Endothelial cell of umbilical vein (primary cell): ENCODE measurements at places on chromosomes 13 and 19. TPM values are rescaled to one million over a fixed set of nuclear protein-coding genes. Genes with fewer than 3 reads are reported as not detected.

The PSG7 gene
- not detected in 2 replicates for total RNA-seq

- H3K27ac ChIP-seq = no peak overlapping the region
- no peak overlapping the region for H3K4me3 ChIP-seq
- peaks cover 26% of the 10 kb centered on the region for H3K36me3 ChIP-seq
- no peak for DNase-seq
Observed at GRCh38 chr19:1088416-1089010, 6.7 kb downstream of the POLR2E start.

- H3K27ac ChIP-seq = no peak overlapping the region
- no peaks in the 10 kb centered on the region for H3K4me1 ChIP-seq
- no peak for DNase-seq
- H3K27me3 ChIP-seq = no peaks in the 10 kb centered on the region
Observed at GRCh38 chr19:43362179-43362578, 8.7 kb downstream of the CD177 start.

- H3K4me1 ChIP-seq = peaks cover 18% of the 10 kb centered on the region
- H3K36me3 ChIP-seq = no peaks in the 10 kb centered on the region
Observed at GRCh38 chr13:27956576-27957300, 12.4 kb downstream of the CDX2 start.

GRCh38 chr13:71714802-71715375, 152.1 kb downstream of the DACH1 start:
- H3K27me3 ChIP-seq = no peaks in the 10 kb centered on the region
- no peak for DNase-seq
- H3K27ac ChIP-seq = no peak overlapping the region

- H3K27ac ChIP-seq = no peak overlapping the region
- H3K36me3 ChIP-seq = no peaks in the 10 kb centered on the region
- H3K4me3 ChIP-seq = no peak overlapping the region
Observed at GRCh38 chr19:16330368-16330801, 5.8 kb downstream of the KLF2 start.

GRCh38 chr19:32626969-32627368, 46.0 kb downstream of the PDCD5 start:
- H3K4me3 ChIP-seq = no peak overlapping the region
- H3K27me3 ChIP-seq = no peaks in the 10 kb centered on the region
- H3K36me3 ChIP-seq = peaks cover 38% of the 10 kb centered on the region
- DNase-seq = no peak
- no peaks in the 10 kb centered on the region for H3K4me1 ChIP-seq

- no peaks in the 10 kb centered on the region for H3K4me1 ChIP-seq
- no peak for DNase-seq
- no peaks in the 10 kb centered on the region for H3K36me3 ChIP-seq
- no peak overlapping the region for H3K4me3 ChIP-seq
Observed at GRCh38 chr13:111904701-111905608, 162.0 kb upstream of the SOX1 start.

DNA sequence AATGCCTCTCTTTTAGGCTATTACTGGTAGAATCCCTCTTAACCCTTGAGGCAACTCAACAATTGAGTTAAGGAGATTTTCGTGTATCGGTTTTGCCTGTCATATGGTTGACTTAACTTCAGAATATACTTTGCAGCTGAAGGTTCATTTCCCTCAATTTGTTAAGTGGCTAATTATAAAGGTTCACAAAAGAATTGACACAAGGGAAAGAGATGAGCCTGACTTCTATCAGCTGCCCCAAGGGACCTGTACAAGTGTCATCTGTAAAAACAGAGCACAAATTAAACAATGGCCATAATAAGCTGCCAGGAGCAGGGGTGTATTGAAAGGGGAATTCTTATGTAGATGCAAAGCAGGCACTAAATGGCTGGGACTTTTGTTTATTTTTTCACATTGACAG, 334.8 kb upstream of the OBI1 start:
- no peaks in the 10 kb centered on the region for H3K27me3 ChIP-seq
- no peak for DNase-seq
- H3K4me1 ChIP-seq = no peaks in the 10 kb centered on the region
- no peaks in the 10 kb centered on the region for H3K36me3 ChIP-seq

GRCh38 chr13:22014469-22014868, 343.6 kb downstream of the FGF9 start:
- H3K4me3 ChIP-seq = no peak overlapping the region
- H3K36me3 ChIP-seq = no peaks in the 10 kb centered on the region
- H3K4me1 ChIP-seq = no peaks in the 10 kb centered on the region
- H3K27ac ChIP-seq = no peak overlapping the region
- no peaks in the 10 kb centered on the region for H3K27me3 ChIP-seq

DNA sequence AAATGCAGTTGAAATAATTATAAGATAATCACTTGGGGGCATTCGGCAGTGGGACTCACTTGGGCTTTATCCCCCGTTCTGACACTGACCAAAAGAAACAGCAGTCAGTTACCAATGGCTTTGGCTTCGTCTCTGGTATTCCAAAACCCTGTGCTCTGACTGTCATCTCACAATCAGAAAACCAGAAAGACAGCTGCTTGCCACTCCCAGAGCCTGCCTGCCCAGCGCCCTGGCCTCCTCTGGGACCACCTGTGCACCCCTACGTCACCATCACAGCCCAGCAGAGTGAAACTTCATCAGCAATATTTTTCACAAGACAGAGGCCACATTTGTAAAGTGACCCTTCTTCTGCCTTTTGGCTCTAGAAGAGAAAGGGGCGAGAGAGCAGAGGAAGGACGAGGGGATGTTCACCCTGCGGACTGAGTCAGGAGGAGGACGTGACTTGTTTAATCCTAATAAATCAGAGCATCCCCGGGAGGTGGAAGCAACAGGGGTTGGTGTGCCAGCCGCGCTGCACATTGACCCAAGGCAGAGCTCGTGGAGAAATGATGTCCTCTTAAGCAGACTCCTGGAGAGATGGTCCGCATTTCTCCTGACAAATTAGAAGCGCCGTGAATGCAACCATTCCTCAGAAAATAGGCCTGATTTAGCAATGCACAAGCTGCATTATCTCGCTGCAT, 397.8 kb upstream of the ZNF507 start:
- DNase-seq = no peak
- H3K27me3 ChIP-seq = no peaks in the 10 kb centered on the region
- H3K36me3 ChIP-seq = no peaks in the 10 kb centered on the region
- no peaks in the 10 kb centered on the region for H3K4me1 ChIP-seq

- H3K27ac ChIP-seq = peak overlapping the region; percentile 71
- no peak overlapping the region for H3K4me3 ChIP-seq
- H3K4me1 ChIP-seq = peaks cover 29% of the 10 kb centered on the region
Observed at GRCh38 chr19:16327911-16328823, 3.5 kb downstream of the KLF2 start.

- peaks cover 8% of the 10 kb centered on the region for H3K4me1 ChIP-seq
- H3K27ac ChIP-seq = no peak overlapping the region
- H3K27me3 ChIP-seq = no peaks in the 10 kb centered on the region
- no peaks in the 10 kb centered on the region for H3K36me3 ChIP-seq
- no peak overlapping the region for H3K4me3 ChIP-seq
- DNase-seq = peak; percentile 27
Observed at GRCh38 chr13:35621989-35622388, 145.5 kb upstream of the MAB21L1 start.

The PRX gene
- total RNA-seq = 1.3 and 1.7 TPM in 2 replicates

The CEACAM4 gene
- total RNA-seq = not detected in 2 replicates

DNA sequence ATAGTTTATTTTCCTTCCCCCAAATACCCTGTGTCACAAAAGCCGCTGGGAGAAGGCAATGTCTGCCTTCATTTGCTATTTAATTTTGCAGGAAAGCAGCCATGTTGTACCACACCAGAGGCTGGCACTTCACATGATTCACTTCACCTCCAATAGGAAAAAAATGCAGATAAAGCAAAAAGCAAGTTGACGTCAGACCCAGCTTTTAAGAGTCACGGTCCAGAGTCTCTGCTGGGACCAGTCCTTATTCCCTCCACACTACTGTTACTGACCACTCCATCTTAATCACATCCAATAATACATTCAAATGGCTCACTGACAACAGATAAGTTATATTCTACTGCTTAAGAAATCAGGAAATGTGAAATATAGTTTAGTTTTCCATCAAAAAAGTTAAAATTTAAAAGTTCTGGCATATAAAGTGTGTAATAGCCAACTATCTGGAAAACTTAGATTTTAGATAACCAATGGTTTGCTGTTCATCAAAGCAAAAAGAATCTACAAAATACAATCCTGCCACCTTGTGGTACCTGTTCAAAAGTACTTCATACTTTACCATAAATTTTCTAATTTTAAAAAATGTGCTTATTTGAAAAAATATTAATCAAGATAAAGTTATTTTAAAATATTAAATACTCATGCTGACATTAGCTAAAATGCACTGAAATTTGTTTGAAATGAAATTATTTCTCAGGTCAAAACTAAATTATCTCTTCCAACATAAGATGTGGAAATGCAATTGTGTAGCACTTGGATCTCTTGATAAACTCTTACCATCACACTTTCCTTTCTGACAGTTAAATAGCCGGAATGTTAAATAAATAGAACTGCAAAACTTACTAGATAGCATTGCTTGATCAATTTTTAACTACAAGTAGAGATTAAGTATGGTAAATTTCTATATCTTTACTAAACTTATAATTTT, 97.3 kb downstream of the SERP2 start:
- H3K27me3 ChIP-seq = no peaks in the 10 kb centered on the region
- H3K4me3 ChIP-seq = peak overlapping the region; percentile 50
- peaks cover 29% of the 10 kb centered on the region for H3K4me1 ChIP-seq
- peak overlapping the region; percentile 51 for H3K27ac ChIP-seq
- H3K36me3 ChIP-seq = no peaks in the 10 kb centered on the region
- peak; percentile 46 for DNase-seq

GRCh38 chr13:29621051-29621800, 25.7 kb upstream of the SLC7A1 start:
- no peak overlapping the region for H3K27ac ChIP-seq
- H3K27me3 ChIP-seq = peaks cover 5% of the 10 kb centered on the region
- no peak overlapping the region for H3K4me3 ChIP-seq

The C19orf85 gene
- total RNA-seq = not detected in 2 replicates

The ZFP14 gene
- 2.6 and 3.1 TPM in 2 replicates for total RNA-seq

The FBN3 gene
- total RNA-seq = not detected in 2 replicates

The CATSPERD gene
- not detected in 2 replicates for total RNA-seq

The SRRM5 gene
- 0.27 and 0.32 TPM in 2 replicates for total RNA-seq

GRCh38 chr13:29907670-29908069, 57.3 kb upstream of the UBL3 start:
- peaks cover 4% of the 10 kb centered on the region for H3K27me3 ChIP-seq
- H3K36me3 ChIP-seq = no peaks in the 10 kb centered on the region
- H3K27ac ChIP-seq = no peak overlapping the region

DNA sequence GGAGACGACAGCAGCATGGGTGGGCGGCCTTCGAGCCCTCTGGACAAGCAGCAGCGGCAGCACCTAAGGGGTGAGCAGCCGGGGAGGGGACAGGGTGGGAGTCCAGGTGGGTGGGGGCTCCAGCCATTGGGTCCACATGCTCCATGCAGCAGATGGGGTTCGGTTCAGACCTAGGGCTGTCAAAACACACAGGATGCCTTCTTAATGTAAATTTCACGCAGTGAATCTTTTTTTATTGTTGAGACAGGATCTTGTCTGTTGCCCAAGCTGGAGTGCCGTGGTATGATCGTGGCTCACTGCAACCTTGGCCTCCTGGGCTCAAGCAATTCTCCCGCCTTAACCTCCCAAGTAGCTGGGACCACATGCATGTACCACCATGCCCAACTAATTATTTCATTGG, 15.9 kb downstream of the PGLS start:
- DNase-seq = no peak
- no peak overlapping the region for H3K27ac ChIP-seq
- no peaks in the 10 kb centered on the region for H3K36me3 ChIP-seq

DNA sequence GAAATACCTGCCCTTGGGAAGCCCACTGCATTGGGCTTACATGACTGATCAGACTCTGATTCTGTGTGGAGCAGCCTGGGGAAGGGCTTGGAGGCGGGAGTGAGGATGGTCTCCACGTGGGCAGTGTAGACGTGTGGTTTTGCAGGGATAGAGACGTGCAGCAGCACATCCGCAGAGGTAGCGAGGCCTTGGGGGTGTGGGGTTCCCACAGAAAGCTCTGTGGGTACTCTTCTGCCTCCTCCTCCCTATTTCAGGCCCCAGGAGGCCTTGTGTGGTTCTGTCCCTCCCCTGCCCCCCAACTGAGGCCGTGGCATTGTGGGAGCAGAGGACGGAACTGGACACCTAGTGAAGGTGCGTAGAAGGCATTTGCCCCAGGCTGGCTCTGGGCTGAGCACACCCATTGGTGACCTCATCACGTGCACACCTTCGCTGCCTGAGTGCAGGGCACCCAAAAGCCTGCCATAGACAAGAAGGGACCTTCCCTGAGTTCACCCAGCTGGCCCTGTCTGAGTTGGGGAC, 28.9 kb downstream of the PPP1R37 start:
- H3K27ac ChIP-seq = no peak overlapping the region
- H3K27me3 ChIP-seq = no peaks in the 10 kb centered on the region
- H3K4me1 ChIP-seq = no peaks in the 10 kb centered on the region
- H3K36me3 ChIP-seq = no peaks in the 10 kb centered on the region

The POGLUT2 gene
- 22.5 and 22.7 TPM in 2 replicates for total RNA-seq

DNA sequence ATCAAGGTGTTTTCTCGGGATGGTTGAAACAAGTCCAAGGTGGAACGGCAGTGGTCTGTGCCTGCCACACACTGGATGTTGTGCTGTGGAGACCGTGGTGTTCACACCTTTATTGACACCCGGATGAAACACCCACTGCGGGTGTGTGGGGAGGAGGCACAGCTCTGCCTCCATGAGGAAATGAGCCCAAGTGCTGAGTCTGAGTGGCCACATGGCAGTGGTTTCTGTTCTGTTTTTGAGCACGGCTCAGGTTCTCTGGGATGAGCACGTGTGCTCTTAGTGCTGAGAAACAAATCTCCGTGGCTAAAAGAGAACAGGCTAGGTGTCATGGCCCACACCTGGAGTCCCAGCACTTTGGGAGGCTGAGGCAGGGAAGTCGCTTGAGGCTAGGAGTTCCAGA, 29.5 kb downstream of the UPF1 start:
- no peak overlapping the region for H3K4me3 ChIP-seq
- peaks cover 69% of the 10 kb centered on the region for H3K36me3 ChIP-seq
- peaks cover 11% of the 10 kb centered on the region for H3K4me1 ChIP-seq
- no peaks in the 10 kb centered on the region for H3K27me3 ChIP-seq

- no peaks in the 10 kb centered on the region for H3K27me3 ChIP-seq
- no peaks in the 10 kb centered on the region for H3K36me3 ChIP-seq
- H3K4me3 ChIP-seq = no peak overlapping the region
- H3K4me1 ChIP-seq = no peaks in the 10 kb centered on the region
- no peak for DNase-seq
Observed at GRCh38 chr13:113121928-113122471, 599 bp upstream of the F10 start.
